MM.1S (cell line): ENCODE measurements at places on chromosomes 1 and 21.

GRCh38 chr1:17014671-17015567 is 3.2 kb upstream of the ATP13A2 start:
- DNase-seq = no peak

- DNase-seq = no peak
These were observed 4.1 kb upstream of the HPCA start for GRCh38 chr1:32881871-32882850.

DNA sequence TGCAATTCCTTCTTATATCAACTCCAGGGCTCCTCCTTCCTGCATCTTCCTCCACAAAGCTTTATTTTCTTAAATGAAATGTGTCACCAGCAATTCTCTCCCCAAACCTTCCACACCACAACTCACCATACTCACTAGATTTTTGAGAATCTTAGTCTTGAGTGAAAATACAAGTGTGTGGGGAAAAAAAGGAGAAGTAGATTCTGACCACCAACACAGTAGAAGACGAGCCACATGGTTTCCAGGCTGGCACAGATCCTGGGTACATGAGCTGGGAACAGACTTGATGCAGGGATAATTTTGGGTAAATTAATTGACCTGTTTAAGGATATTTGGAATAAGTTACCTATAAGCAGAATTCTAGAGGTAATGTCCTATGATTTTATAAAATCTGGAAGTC is 72.8 kb upstream of the KCNJ15 start:
- no peak for DNase-seq

GRCh38 chr1:88175631-88176226 is 508.3 kb upstream of the PKN2 start:
- DNase-seq = no peak

DNA sequence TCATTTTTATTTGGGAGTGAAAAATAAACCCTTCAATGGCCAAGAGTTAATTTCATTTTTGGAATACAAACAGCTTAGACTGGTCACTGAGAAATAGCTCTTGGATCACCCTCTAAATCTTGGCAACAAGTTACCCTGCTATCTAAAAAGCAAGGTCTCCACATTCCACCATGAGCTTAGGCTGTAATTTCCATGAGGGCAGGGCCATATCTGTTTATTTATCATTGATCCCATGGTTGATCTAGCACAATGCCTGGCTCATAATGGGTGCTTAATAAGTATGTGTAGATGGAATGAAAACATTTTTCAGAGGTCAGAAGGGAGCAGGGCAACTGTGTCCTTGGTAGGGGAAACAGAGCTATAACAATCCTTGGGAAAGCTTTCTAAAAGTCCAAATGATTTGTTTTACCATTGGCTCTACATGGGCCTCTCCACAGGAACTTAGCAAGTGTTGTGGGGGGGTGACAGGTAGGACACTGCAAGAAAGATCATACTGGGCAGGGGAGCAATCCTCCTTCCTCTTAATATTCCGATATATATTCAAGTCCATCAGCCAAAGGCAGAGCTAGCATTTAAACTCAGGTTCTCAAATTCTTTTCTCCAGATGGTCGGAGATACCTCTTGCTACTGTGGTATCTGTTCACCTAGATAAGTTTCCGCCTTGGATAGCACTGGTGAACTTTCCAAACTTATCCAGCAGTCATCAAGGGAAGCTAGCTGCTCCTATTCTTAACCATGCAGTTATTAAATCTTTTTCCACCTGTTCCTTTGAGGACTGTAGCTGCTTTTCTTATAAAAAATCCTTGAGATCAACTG is 53.1 kb upstream of the PTCH2 start:
- no peak for DNase-seq

GRCh38 chr1:71147637-71148360 is 67.0 kb upstream of the ZRANB2 start:
- DNase-seq = no peak

DNA sequence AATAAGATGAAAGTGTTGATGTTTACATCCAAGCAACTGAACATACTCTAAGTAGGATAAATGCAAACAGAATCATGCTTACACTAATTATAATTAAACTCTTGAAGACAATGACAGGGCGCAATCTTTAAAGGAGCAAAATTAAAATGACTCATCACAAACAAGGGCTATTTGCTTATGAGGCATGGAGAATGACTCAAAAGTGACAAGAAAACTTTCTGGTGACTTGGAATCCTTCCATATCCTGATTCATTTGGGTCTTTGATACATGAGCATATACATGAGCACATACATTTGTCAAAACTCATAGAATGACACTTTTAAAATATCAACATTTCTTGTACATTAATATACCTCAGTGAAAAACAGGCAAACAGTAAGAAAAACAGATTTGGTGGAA is 1632.3 kb downstream of the KCNT2 start:
- no peak for DNase-seq

DNA sequence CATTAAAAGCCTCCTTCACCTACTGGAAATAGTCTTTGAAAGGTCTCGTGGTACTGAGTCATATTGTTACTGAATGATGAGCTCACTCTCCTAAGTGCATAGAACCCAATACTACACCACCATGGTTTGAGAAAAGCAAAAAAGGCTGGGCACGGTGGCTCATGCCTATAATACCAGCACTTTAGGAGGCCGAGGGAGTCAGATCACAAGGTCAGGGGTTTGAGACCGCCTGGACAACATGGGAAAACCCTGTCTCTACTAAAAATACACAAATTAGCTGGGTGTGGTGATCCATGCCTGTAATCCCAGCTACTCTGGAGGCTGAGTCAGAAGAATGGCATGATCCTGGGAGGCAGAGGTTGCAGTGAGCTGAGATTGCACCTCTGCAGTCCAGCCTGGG is 3.3 kb upstream of the HNRNPCL1 start:
- no peak for DNase-seq

- DNase-seq = no peak
These were observed 49.0 kb downstream of the KCNN3 start for GRCh38 chr1:154821083-154821482.

GRCh38 chr1:150596095-150596892 is 16.9 kb upstream of the MCL1 start:
- DNase-seq = no peak

- DNase-seq = no peak
These were observed 95.5 kb upstream of the TPTE start for GRCh38 chr21:10425856-10426255.

- no peak for DNase-seq
These were observed 54.9 kb downstream of the CAPZB start for GRCh38 chr1:19430121-19431068.

DNA sequence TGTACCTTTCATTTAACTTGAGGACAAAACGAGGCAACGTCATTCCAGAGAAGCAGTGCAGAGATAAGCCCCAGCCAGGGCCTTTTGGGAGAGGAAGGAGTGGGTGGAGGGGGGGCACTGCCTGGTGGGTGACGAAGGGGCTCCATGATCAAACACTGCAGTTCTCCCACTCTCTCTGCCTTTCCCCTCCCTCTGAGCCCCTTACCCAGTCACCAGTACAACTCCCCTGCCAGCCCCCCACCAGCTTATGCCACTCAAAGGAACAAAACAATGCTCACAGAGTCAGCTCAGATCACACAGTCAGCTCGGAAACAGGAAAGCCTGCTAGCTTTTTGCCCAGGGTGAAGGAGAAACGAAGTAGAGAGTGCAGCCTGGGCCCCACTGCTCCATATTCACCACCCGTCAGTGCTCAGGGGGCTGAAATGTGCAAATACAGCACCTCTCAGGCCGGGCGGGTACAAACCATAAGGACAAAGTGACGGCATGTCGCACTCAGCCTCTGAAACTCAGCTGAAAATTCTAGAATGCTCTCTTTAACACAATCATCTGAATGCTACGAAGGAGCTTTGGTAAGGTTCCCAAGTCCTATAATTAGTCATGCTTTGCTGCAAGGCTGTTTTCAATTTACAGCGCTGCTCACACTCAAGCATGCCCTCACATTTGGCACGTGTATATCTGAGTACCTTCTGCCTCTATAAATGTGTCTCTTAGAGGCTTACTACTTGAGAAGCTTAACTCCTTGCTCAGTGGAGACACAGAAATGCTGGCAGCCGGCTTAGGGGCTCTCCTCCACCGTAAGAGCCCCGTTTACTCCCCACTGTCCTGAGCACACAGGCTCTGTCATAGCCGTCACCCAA is 65.8 kb upstream of the RAB4A start:
- DNase-seq = no peak

- no peak for DNase-seq
These were observed 40.3 kb upstream of the LRRC8B start for GRCh38 chr1:89484092-89485038.

GRCh38 chr1:53196017-53196484 is 573 bp upstream of the CPT2 start:
- no peak for DNase-seq
